ENCODE measurements at places on chromosomes 4 and X.

GRCh38 chr4:148215202-148215601 lies 227.0 kb downstream of the NR3C2 start:
- no peak for DNase-seq

DNA sequence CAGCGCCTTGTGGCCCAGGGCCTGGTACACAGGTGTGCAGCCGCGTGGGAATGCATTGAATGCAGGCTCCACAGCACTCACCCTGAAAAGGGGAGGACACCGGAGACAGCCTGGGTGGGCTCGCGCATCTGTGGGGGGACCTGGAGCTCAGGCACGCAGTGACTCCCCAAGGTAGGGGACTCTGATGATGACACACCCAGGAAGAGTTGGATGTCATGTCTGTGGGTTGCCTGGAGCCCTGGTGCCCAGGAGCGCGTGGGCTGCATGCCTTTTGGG lies 32.7 kb upstream of the HTRA3 start:
- DNase-seq: no peak

- DNase-seq: peak; percentile 70
These were observed 2.0 kb downstream of the TMEM255A start for GRCh38 chrX:120308959-120309872.

DNA sequence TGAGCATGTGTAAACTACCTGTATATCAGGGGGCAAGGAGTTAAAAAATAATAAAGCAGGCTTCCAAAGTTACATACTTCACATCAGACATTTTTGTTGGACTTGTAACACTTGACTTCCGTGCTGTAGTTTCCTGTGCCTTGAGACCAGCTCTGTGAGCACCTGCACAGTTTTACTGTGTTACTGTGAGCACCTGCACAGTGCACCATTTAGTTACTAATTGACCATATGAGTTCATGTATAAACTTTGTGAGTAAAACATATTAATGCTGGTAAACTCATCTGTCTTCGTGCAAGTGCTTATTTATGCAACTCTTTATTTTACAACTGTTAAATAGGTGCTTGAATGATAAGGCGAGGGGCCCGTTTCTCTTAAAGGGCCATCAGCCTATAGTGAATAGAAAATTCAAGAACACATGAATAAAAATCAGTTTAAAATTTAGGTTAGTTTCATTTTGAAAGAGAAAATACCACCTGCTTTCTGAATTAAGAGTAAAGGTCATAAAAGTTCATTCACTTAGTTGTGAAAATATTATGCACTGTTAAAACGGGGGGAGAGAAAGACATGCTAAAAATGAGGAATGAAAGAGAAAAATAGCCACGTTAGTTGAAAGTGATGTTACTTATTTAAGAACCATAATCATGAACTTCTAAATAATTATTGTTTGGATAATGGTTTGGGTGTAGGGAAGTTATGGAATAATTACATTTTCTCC lies 42.4 kb downstream of the USP9X start:
- no peak for DNase-seq
